ENCODE measurements at places on chromosomes 1 and 21. TPM values are rescaled to one million over a fixed set of nuclear protein-coding genes. Genes with fewer than 3 reads are reported as not detected.

DNA sequence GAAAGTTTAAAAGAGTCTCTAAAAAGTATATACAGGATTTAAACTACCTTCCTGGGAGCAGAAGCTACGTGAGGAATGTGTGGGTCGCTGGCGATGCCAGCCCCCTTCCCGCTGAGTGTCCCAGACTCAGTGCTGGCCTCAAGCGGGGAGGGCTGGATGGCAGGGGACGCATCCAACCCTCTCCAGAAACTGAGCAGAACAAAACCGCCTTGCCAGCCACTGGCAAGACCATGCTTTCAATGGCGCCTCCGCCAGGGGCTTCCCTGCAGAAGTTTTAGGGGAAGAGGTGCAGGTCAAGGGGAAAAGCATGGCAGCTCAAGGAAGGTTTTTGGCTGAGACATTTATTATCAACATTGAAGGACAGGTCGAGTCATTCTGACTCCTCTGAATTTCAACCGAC is 26.1 kb downstream of the NADK start:
- no peak overlapping the region for H3K4me3 ChIP-seq
- H3K27ac ChIP-seq: no peak overlapping the region
- DNase-seq: no peak
- H3K27me3 ChIP-seq: no peaks in the 10 kb centered on the region
- no peaks in the 10 kb centered on the region for H3K4me1 ChIP-seq

SPRR2B gene
- not detected for total RNA-seq

DNA sequence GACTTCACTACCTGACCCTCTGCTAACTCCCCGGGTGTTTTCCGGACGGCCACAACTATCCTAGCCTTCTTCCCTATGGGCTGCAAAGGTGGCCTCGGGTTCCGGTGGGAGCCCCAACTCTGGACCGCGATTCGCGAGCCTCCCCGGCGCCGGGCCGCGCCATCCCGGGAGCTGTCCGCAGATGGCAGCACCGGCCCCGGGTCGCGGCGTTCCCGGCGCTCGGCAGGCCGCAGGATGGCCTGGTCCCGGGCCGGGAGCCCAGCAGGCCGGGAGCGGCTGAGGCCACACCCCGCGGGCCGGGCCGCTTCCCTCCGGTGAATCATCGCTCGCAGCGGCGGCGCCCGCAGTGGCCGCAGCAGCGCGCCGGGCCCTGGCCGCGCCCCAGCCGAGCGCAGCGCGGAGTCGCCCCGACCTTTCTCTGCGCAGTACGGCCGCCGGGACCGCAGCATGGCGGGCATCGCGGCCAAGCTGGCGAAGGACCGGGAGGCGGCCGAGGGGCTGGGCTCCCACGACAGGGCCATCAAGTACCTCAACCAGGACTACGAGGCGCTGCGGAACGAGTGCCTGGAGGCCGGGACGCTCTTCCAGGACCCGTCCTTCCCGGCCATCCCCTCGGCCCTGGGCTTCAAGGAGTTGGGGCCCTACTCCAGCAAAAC is at the start of gene CAPN2:
Gene CAPN2, plus strand, starts transcription at position 346 of the 656 bp plus-strand sequence. Its CDS starts 102 bp downstream, at position 448.
- DNase-seq: peak; percentile 93
- peak within 1 kb of the TSS; percentile 81 for H3K27ac ChIP-seq
- peak within 1 kb of the TSS; percentile 78 for H3K4me3 ChIP-seq

NBPF6 gene
- total RNA-seq: not detected

DNA sequence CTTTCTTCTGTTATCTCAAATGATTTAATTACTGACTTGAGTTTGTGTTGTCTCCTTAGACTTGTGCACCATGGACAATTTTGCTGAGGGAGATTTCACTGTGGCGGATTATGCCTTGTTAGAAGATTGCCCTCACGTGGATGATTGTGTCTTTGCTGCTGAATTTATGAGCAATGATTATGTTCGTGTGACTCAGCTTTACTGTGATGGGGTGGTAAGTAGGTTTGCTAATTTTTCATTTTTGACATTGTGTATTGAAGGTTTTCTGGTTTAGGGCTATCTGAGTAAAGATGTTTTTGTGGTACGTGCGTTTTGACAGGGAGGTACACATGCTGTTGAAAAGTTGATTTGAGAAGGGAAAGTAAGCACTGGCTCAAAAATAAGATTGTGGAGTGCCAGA is 14.1 kb downstream of the TTC3 start:
- no peaks in the 10 kb centered on the region for H3K27me3 ChIP-seq
- no peak overlapping the region for H3K4me3 ChIP-seq
- H3K4me1 ChIP-seq: no peaks in the 10 kb centered on the region
- H3K27ac ChIP-seq: no peak overlapping the region
- H3K36me3 ChIP-seq: peaks cover 4% of the 10 kb centered on the region
- peak; percentile 76 for DNase-seq

VASH2 gene
- total RNA-seq: 5.9 TPM
